ENCODE measurements at places on chromosomes 6 and 20. TPM values are rescaled to one million over a fixed set of nuclear protein-coding genes. Genes with fewer than 3 reads are reported as not detected.

The FRMD1 gene
- total RNA-seq, result not detected

The PRL gene
- not detected for total RNA-seq

The CASP8AP2 gene
- 17.4 TPM for total RNA-seq

The BRD2 gene
- 157 TPM for total RNA-seq

The KHDRBS2 gene
- total RNA-seq, result not detected

The AFG1L gene
- 13.4 TPM for total RNA-seq

The HLA-DQB2 gene
- total RNA-seq, result not detected

DNA sequence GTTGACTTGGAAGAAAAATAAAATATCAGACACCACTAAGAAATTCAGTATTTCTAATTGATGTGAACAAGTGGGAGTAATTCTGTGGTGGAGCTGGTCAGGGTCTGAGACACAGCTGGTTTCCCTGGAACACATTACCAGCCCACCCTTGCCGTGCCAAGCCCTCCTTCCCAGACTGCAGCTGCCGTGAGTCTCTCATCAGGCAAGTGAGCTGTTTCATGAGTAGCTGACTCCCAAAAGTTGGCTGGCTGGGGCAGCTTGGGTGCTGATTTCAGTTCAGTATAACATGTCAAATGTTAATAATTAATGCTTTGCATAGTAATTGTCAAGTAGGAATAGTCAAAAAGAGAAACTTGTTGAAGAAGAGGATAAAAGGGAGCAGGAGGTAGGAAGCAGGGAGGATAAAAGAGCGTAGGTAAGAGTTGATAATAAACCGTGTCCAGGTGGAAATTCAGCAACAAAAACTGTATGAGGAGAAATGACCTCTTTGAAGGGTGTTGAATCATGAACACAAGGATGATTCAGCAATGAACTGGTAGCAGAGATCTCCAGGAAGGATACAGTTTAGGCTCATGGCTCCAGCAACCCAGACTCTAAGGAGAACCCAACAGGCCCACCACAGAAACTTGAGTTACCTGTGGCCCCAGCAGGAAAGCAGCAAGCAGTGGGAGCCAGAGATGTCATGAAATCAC is 110.9 kb upstream of the SSTR4 start:
- no peak for DNase-seq

DNA sequence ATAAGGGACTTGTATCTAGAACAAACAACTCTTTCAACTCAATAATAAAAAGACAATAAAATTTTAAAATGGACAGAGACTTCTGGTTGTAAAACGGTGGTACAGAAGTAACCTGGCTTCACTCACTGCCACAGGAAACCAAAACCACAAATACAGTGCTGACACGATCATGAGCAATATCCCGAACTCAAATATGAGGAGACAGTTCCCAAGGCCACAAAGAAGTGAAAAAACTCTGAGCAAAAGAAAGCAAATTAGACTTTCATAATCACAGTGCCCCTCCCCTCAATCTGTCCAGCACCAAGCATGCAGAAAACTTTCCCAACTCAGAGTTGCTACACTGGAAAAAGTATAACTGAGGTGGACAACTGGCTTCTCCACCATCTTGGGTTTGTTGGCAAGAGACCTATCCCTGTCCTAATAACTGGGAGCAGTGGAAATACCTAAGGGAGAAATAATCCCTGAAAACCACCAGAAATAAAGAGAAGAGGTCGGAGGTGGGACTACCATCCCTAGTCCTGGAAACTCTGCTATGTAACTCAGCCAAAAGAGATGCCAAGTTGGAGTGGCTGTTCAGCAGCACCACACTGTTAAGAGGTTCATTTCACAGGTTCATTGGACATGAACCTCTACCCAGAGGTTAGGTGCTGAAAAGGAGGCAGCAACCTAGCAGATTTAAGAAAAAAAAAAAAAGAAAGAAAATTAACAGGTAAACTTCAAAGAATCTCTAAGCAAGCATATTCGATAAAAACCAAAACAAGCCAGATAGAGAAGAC is 55.5 kb downstream of the REV3L start:
- DNase-seq, result peak; percentile 41

DNA sequence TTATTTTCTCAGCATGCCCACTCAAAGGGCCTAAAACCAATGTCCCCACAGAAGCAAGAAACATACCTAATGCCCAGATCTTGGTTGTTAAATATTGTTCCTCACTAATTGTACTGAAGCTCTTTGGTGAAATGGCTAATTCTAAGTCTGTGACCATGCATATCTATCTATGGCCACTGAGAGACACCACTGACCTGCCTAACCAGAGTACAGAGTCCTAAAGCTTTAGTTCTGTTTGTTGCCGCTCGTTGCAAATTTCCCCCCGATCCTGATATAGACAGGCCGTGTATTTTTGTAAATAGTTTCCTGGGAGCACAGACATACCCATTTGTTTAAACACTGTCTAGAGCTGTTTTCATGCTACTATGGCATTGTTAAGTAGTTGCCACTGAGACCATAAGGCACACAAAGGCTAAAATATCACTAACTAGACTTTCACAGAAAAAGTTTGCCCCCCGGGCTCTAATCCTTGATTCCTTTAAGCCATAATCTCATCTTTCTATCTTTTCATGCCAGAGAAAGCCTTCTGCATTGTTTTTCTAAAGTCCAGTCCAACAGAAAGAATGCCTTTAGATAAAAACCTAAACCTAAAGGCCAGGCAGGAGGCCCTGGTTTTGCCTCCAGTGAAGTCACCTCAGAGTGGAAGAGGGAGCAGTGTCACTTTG is 48.7 kb downstream of the DNAAF9 start:
- DNase-seq, result no peak

DNA sequence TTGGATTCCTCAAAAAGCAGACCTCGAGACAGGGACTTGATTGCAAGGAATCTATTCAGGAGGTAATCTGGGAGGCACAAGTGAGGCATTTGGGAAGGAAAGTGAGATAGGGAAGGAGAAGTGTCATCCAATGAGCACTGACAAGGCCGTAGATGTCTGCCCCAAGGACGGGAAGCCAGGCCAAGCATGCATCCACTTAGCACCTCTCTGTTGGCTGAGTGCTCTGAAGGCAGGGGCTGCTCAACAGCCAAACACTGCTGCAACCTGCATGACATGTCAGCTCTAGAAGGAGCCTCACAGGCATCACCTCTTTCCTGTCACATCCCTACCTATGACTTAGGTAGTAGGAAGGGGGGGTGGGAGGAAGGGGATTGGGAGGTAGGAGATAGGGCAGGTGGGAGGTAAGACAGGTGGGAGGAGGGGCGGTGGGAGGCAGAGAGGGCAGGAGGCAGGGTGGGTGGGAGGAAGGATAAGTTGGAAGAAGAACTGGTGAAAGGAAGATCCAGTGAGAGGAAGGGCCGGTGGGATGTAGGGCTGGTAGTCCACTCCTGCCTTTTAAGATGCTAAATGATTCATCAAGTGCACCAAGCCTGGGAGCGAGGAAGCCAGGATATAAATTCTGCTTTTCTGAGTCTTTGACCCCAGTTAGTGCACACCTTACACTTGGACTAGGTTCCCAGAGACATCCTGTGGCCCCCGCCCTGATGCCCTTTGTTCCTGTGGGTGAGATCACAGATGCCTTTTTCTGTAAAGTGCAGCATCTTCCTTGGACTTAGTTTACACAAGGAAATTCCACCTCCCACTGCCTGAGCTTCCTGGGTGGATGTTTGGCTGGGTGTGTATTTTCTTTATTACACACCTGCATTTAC is 83.8 kb upstream of the NXT1 start:
- DNase-seq, result no peak

GRCh38 chr6:34281702-34282334 is 33.0 kb upstream of the SMIM29 start:
- no peak for DNase-seq
